Activated CD8-positive, alpha-beta memory T cell treated with anti-CD3 and anti-CD28 coated beads for 1 hour (primary cell): ENCODE measurements at places on chromosomes 6 and 20.

DNA sequence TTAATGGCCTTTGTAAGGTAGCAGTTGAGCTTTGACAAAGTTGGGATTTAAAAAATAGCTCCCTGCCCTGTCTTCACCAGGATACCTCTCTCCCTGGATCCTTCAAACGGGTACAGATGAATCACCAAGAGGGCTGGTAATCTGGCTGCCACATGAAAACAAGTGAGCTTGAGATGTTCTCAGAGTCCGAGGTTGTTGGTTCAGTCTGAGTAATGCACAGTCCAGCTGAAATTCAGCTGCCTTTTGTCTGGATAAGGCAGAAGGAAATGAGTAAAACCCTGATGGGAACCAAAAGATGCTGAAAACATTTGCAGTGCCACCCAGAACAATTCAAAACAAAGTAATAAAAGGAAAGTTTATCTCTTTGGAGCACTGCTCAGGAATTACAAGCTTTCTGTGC is 86.8 kb downstream of the GJA1 start:
- no peak for DNase-seq

DNA sequence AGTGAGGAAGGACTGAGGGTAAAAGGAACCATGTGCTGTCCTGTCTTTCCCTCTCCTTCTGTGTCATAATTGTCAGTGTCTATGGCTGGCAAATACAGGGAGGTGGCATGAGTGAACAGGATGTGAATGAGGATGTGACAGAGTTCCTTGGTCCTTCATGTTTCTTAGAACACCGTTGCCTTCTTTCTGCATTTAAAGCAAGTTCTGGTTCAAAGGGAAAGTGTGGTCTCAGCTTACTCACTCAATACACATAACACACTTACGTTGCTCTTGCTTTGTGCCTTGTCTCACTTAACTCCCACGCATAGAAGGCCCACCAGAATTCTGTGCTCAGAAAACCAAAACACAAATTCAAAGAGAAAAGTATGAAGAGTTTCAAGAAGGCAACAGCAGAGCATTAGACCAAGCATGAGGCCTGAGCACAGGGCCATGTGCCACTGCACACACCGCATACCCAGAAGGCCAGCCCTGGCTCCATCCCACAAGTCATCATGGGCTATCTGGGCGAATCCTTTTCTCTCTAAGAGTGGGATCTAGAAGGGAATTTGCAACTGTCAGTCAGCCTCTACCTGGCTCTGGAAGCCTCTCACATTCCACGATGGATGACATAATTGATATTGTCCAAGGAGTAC is 38.9 kb upstream of the SAYSD1 start:
- DNase-seq, result no peak

DNA sequence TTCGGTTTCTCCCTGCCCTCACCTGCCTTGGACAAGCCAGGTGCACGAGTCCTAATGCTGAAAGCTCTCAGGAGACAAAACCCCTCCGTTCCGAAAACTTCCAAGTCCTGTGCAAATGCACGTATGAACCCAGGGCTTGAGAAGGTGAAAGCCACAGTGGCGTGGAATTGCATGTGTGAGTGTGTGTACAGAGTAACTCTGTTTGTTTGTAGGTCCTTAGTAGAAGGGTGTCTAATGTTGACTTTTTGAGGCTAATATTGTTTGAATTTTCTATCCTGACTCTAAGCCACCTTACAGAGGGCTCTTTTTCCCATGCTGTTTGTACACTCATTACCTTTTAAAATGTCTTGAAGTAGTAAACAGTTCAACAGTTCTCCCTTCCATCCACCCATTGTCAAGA is 129.1 kb downstream of the FOXA2 start:
- DNase-seq, result no peak

- no peak for DNase-seq
Observed at GRCh38 chr20:37309290-37309689, 19.8 kb downstream of the MANBAL start.

GRCh38 chr20:57173986-57174385 is 92.5 kb downstream of the BMP7 start:
- DNase-seq, result no peak

GRCh38 chr6:54020334-54020733 is 90.9 kb upstream of the MLIP start:
- DNase-seq, result no peak

- no peak for DNase-seq
Observed at GRCh38 chr6:25297823-25298522, 18.8 kb downstream of the CARMIL1 start.

DNA sequence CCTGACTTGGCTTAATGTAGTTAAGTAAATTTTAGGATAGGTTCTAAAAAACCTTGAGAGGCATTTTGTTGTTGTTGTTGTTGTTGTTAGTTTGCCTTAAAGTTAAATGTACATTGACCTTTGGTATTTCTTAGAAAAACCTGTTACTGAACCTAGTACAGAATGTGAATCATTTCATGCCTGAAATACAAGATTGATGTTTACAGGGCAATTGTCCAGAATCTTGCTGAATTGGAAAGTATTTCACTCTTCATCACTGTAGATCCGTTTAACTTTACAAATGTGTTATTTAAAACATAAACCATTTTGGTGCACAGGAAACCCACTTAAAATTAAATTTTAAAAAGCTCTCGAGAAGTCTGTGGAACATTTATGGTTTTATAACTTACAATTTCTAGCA is 75.0 kb downstream of the CEP57L1 start:
- DNase-seq, result no peak

DNA sequence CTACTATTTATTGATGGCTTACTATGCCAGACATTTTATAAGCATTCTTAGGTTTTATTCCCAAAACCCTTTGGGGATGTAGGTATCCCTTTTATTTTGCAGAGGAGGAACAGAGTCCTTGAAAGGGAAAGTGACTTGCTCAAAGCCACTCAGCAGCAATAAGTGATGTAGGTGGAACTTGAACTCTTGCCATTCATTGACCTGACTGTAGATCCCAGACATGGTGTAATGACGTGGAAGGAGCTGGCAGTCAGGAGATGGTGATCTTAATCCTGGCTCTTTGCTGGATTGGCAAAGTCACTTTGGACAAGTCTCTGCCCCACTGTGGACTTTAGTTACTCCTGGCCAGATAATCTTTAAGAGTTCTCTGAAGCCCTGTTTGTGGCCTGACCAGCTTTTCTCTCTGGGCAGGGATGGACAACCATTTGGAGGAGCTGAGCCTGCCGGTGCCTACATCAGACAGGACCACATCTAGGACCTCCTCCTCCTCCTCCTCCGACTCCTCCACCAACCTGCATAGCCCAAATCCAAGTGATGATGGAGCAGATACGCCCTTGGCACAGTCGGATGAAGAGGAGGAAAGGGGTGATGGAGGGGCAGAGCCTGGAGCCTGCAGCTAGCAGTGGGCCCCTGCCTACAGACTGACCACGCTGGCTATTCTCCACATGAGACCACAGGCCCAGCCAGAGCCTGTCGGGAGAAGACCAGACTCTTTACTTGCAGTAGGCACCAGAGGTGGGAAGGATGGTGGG is 1.6 kb downstream of the DBNDD2 start:
- DNase-seq, result no peak

DNA sequence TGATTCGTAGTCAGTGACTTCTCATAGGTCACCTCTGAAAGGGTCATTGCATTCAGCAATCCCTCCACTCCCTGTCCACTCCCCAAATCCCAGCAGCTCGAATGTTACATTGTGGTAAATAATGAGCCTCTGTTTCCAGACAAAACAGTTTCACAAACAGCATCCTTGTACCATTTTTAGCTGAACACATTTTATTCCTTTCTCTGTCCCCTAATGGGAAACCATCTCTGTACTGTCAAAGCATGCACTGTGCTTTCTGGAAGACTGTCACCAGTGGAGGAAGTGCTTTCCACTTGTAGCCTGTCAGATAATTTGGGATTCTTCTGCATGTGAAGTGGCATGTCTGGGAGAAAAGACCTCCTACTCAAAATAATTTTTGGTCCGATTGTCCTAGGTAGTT is 82.0 kb downstream of the SLC35F1 start:
- DNase-seq, result no peak

DNA sequence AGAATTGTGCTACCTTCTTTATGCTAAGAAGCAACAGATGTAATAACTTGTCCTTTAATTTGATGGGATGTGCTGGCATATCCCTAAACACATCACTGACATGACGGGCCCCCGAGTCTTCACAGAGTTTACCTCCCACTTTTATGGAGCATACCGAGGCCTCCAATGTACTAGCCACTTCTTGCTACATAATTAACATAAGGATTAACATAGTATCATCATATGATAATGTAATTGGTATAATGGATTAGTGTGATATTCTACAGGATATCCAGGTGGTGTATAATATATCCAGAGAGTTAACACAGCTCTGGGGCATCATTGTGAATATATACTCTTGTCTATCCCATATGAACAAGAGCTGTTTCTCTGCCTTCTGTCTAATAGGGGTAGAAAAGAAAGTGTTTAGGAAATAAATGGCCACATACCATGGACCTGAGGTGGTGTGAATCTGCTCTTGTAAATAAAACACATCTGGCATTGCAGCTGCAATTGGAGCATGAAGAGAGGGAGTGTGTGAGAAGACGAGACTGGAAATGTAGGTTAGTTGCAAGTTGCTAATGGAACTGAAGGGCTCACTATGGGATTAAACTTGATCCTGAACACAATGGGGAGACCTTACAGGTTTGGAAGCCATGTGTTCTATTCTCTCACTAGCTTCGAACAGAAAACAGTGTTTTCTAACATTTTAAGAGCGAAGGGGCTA is 102.3 kb downstream of the IYD start:
- DNase-seq, result no peak

DNA sequence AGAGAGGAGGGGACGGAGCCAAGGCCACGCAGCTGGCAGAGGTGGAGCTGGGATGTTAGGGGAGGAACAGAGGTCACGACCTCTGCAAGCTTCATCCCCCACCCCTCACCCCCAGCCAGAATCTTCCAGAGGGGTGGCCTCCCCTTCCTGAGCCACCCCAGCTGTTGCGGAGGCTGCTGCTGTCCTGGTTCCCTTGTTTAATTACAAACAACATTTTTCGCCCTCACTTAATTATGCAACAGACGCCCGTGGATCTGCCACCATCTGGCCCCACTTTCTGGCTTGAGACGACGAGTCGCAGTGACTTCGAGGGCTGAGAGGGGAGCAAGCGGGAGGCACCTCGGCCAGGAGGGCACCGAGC is 153.7 kb upstream of the PTPN1 start:
- DNase-seq, result no peak

- no peak for DNase-seq
Observed at GRCh38 chr6:119073307-119074051, 5.0 kb downstream of the FAM184A start.

GRCh38 chr20:37382482-37383120 is 36.7 kb downstream of the SRC start:
- DNase-seq, result no peak

DNA sequence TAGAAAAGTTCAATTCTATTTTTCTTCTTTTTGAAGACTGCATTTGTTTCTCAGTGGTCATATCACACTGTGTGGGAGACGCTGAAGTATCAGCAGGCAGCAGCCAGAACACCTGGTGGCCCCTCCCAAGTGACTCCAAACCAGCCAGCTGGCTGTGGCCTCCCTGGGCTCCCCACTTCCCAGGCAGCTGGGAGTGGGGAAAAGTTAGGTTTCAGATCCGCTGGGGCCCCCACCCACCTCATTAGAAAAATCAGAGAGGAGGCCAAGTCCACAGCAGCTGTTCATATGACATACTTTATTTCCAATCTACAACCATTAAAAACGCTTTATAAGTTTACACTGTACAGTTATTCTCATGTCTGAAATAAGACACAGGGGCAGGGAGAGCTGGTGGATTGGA is 3.6 kb upstream of the DSN1 start:
- no peak for DNase-seq

DNA sequence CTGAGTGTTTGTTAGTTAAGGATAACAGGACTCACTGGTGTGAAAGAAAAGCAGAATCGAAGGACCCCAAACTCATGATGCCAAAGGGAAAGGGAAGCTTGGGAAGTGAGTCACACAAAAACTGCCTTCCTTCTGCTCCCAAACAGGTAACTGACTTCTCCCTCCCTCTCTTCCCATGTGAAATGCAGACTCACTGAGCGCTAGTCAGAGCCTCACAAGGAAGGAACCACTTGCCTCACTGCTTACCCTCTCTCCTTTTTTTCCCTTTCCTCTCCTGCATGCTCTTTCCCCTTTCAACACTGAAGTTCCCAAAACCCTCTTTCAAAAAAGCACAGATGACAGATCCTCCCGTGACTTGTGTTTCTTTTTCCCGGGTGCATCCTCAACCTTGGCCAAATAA is 56.4 kb downstream of the LYRM4 start:
- no peak for DNase-seq

GRCh38 chr6:104887350-104887749 is 27.6 kb upstream of the HACE1 start:
- no peak for DNase-seq

- no peak for DNase-seq
Observed at GRCh38 chr6:112557961-112558360, 210.8 kb downstream of the RFPL4B start.

DNA sequence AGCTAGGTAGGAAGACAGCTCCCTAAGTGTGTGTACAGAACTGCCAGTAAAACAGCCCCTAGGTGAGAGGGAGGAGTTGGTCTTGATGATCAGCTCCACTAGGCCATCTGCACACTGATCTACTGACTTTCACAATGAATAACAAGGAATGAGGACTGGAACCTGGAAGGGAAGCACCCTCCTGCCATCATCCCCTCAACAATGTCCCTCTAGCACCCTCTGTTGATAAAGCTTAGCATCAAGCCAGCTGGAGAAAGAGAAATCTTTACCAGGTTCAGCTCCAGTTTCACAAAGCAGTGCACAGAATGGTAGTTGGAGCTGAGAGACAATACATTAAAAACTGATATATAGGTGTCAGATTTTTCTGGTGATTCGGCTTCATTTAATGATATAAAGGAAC is 57.2 kb upstream of the IRAK1BP1 start:
- no peak for DNase-seq

- DNase-seq, result no peak
Observed at GRCh38 chr6:17803409-17803808, 96.7 kb upstream of the NUP153 start.

GRCh38 chr20:665276-665675 is 10.3 kb downstream of the SCRT2 start:
- no peak for DNase-seq

- no peak for DNase-seq
Observed at GRCh38 chr20:19875376-19876221, 117.5 kb downstream of the RIN2 start.

DNA sequence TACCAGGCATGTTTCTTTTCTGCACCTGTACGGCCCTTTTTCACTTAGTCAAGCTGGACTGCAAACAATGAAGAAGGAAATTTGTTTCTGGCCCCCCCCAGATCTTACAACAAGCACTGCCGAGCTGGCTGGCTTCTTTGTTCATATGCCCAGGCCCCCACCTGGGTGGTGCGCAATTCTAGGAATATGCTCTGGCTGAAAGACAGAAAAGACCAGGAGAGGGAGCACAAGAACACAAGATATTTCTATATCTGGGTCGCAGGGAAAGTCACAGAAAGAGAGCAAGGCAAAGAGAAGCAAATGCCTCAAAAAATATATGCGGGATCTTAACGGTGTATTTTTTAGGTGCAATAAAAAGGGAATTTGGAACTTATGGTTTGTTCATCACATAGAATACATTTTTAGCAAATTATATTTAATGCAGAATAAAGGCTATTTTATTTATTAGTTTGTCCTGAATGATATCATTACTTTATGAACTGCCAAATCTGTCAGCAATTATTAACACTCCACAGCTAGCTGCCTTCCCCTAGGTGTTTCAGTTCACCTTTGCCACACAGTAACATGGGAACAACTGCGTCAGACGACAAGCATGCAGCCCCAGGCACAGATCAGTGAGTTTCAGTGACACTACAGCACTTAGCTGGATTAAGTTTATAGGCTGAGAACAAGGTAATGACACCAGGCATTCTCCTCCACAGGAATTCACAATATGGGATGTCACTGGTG is 76.5 kb downstream of the GJA10 start:
- DNase-seq, result no peak

GRCh38 chr20:17661121-17661744 is 20.8 kb downstream of the RRBP1 start:
- DNase-seq, result no peak
